ENCODE measurements at places on chromosomes 16 and 17. TPM values are rescaled to one million over a fixed set of nuclear protein-coding genes. Genes with fewer than 3 reads are reported as not detected.

Gene SAMD14
- 5.3 TPM for polyA plus RNA-seq

Gene ADAM11
- 0.37 TPM for polyA plus RNA-seq

Gene FAM20A
- polyA plus RNA-seq: not detected

DNA sequence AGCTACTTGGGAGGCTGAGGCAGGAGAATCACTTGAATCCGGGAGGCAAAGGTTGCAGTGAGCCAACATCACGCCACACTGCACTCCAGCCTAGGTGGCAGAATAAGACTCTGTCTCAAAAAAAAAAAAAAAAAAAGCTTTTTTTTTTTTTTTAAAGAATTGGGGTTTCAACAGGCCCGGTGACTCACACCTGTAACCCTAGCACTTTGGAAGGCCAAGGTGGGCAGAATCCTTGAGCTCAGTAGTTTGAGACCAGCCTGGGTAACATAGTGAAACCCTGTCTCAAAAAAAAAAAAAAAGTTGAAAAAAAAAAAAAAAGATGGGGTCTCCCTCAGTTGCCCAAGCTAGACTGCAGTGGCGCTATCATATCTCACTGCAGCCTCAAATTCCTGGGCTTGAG lies 6.6 kb upstream of the HEXIM2 start:
- DNase-seq: no peak
